Activated CD8-positive, alpha-beta memory T cell treated with anti-CD3 and anti-CD28 coated beads, Interleukin-2, amount 10 ng/mL, durations not matched to agents 7 days and 5 days (primary cell): ENCODE measurements at places on chromosomes 7 and 10. TPM values are rescaled to one million over a fixed set of nuclear protein-coding genes. Genes with fewer than 3 reads are reported as not detected.

Gene LIPJ
- not detected for total RNA-seq

Gene NFE2L3
- 44.4 TPM for total RNA-seq

Gene CUBN
- total RNA-seq = 0.56 TPM

Gene CYP26A1
- total RNA-seq = not detected

Gene HSPA12A
- not detected for total RNA-seq

Gene ZNF316
- total RNA-seq = 32.2 TPM

Gene TLX1
- total RNA-seq = not detected

Gene SSC4D
- 0.23 TPM for total RNA-seq

Gene BAIAP2L1
- total RNA-seq = 1.1 TPM

- H3K27ac ChIP-seq = no peak overlapping the region
- no peak overlapping the region for H3K4me3 ChIP-seq
- peaks cover 12% of the 10 kb centered on the region for H3K36me3 ChIP-seq
- no peaks in the 10 kb centered on the region for H3K4me1 ChIP-seq
Observed at GRCh38 chr7:768881-769504, 41.9 kb upstream of the PRKAR1B start.

DNA sequence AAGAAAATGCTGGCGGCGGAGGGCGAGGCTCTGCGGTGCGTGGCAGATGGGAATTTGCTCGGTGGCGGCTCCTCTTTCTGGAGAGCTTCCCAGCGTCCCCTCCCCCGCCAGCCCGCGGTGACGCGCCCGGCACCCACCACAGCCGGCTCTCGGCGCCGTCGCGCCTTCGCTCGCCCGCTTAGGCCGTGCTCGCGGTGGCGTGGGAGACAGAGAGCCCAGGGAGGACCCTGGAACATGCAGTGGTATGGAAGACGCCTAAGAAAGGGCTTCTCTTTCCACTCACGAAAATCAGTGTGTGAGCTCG, 576 bp upstream of the CSGALNACT2 start:
- peaks cover 37% of the 10 kb centered on the region for H3K36me3 ChIP-seq
- no peaks in the 10 kb centered on the region for H3K27me3 ChIP-seq
- DNase-seq = peak; percentile 48

- peaks cover 4% of the 10 kb centered on the region for H3K4me1 ChIP-seq
- H3K4me3 ChIP-seq = peak overlapping the region; percentile 25
- H3K36me3 ChIP-seq = no peaks in the 10 kb centered on the region
Observed at GRCh38 chr7:50793120-50793946, 10.6 kb upstream of the GRB10 start.

DNA sequence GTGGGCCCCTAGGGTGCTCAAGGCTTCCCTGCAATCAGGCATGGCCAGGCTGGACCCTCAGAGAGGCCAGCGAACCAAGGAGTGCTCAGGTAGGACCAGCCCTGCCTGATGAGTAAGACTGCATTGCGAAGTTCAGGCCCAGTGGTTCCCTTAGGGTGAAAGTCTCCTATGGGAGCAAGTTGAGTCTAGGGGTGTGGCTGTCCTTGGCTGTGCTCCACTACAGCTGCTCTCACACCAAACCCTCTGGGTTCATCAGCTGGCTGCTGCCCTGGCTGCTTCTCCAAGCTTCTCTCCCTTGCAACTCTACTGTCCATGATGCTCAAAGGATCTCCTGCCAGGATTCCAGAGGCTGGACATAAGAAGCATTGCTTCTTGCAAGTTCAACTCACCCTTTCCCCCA, 18.7 kb downstream of the FAM25A start:
- H3K27me3 ChIP-seq = peaks cover 4% of the 10 kb centered on the region
- no peak for DNase-seq
- no peaks in the 10 kb centered on the region for H3K4me1 ChIP-seq
- peaks cover 3% of the 10 kb centered on the region for H3K36me3 ChIP-seq
- no peak overlapping the region for H3K27ac ChIP-seq

DNA sequence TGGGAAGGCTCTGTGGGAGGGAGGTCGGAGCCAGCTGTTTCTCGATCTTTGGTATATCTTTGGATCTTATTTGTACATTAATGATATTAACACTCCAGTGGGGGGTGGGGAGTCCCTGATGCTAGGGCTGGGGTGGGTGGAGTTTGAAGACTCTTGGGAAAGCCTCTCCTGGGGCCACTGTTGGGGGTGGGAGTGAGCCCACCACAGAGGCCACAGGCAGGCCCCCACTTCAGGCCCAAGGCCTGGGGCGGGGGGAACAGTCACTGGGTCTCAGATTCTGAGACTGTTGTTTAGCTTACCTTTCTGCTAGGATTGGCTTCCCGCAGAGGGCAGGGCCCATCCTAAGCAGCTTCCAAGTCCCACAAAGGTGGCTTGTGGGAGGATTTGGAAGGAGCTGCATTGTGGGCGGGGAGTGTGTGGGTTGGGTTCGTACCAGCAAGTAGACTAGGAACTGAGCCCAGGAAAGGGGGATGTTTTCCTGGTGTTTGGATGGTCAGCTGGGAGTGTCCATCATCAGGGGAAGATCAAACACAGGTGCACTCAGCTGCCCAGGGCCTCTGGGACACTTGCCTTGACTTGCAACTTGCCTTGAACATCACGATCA, 11.9 kb downstream of the YKT6 start:
- no peaks in the 10 kb centered on the region for H3K27me3 ChIP-seq
- peaks cover 20% of the 10 kb centered on the region for H3K36me3 ChIP-seq
- no peak overlapping the region for H3K4me3 ChIP-seq

DNA sequence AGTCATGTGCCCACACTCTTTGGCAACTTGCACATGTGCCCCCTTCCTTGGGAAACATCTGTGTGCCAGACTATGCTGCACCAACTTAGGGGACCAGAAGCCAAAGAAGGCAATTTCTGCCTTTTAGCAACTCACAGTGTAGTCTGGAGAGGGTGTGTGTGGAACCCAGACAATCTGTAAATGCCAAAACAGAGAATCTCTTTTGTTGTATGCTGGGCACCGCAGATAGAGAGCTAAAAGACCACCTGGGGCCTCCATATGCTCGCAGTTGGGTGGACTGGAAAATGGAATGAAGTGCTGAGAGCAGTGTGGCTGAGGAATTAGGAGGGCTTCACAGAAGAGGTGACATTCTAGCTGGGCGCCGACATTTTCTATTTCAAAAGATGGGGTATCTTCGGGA, 26.4 kb downstream of the UBTD1 start:
- peaks cover 2% of the 10 kb centered on the region for H3K4me1 ChIP-seq
- peaks cover 21% of the 10 kb centered on the region for H3K27me3 ChIP-seq
- no peaks in the 10 kb centered on the region for H3K36me3 ChIP-seq
- no peak overlapping the region for H3K27ac ChIP-seq
- no peak overlapping the region for H3K4me3 ChIP-seq

DNA sequence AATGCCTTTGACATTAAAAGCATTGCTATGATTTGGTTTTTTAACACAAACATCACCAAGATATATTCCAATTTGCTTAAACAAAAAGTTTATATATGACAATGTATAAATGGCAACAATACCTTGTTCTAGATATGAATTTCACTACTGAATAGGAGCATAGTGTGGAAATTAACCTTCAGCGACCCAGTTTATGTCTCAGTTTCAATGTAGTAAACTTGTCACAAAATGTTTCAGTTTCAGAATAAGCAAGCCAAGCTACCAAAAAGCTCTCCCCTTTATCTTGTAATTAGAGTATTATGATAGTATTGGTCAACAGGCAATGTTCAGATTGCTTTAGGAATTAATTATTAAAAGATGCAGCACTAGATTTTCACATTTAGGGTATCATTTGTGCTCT, 99.6 kb upstream of the PCDH15 start:
- H3K4me1 ChIP-seq = no peaks in the 10 kb centered on the region
- H3K36me3 ChIP-seq = no peaks in the 10 kb centered on the region
- no peak overlapping the region for H3K27ac ChIP-seq

DNA sequence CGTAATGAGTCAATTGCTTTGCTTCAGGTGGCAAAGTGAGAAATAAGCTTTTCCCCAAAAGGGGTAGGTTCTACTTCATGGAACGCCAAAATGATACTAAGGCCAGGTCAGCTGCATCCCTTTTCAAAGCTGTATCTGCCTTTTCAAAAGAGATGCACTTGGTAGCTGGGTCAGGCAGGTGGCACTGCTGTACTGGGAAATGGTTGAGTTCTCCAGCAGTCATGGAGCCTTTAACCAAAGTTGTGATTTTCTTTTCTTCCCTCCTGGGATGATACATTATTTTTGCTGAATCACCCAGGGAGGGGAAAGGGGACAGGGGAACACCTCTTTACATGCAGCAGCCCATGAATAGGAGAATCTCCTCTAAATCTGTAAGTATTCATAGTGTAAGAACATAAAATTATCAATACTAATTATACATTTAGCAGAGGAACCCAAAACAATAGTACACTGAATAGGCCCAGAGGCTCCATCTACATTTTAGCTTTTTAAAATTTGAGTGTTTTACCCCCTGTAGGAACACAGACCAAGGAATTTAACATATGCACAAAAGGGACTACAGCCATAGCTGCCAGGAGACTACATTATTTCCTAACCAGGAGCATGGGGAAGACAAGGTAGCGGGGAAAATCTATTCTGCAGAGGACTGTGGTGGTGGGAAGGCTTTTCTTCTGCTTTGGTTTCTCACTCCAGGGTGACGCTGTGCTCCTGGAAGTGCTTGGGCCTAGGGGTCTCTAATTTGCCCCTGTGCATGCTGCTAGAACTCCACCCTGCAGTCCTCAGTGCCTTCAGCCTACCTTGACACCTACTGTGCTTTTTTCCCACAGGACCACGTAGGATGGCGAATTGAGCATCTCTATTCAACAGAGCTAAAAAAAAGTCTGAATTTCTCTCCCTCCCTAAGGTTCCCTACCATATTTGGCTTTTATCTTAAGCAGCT, 6.4 kb upstream of the GPR22 start:
- peak; percentile 62 for DNase-seq
- no peaks in the 10 kb centered on the region for H3K4me1 ChIP-seq
- H3K27ac ChIP-seq = no peak overlapping the region
- H3K27me3 ChIP-seq = no peaks in the 10 kb centered on the region
- H3K4me3 ChIP-seq = no peak overlapping the region
- peaks cover 3% of the 10 kb centered on the region for H3K36me3 ChIP-seq

- no peaks in the 10 kb centered on the region for H3K36me3 ChIP-seq
- no peak for DNase-seq
- H3K4me1 ChIP-seq = peaks cover 3% of the 10 kb centered on the region
- H3K4me3 ChIP-seq = no peak overlapping the region
Observed at GRCh38 chr7:33233659-33234058, 104.3 kb downstream of the BBS9 start.

- peaks cover 7% of the 10 kb centered on the region for H3K27me3 ChIP-seq
- peaks cover 17% of the 10 kb centered on the region for H3K4me1 ChIP-seq
- DNase-seq = no peak
- peak overlapping the region; percentile 82 for H3K27ac ChIP-seq
- peaks cover 2% of the 10 kb centered on the region for H3K36me3 ChIP-seq
- H3K4me3 ChIP-seq = peak overlapping the region; percentile 91
Observed at GRCh38 chr7:75737856-75738603, 711 bp downstream of the HIP1 start.

GRCh38 chr10:95480901-95481491, 80.2 kb downstream of the SORBS1 start:
- H3K36me3 ChIP-seq = no peaks in the 10 kb centered on the region
- H3K27me3 ChIP-seq = peaks cover 2% of the 10 kb centered on the region
- DNase-seq = no peak
- peaks cover 3% of the 10 kb centered on the region for H3K4me1 ChIP-seq

GRCh38 chr7:1667566-1668395, 2.3 kb upstream of the ELFN1 start:
- H3K27me3 ChIP-seq = peaks cover 37% of the 10 kb centered on the region
- no peak overlapping the region for H3K4me3 ChIP-seq
- H3K36me3 ChIP-seq = no peaks in the 10 kb centered on the region
- DNase-seq = peak; percentile 33
- H3K4me1 ChIP-seq = peaks cover 2% of the 10 kb centered on the region

- no peak overlapping the region for H3K27ac ChIP-seq
- DNase-seq = no peak
- H3K4me1 ChIP-seq = peaks cover 10% of the 10 kb centered on the region
- no peaks in the 10 kb centered on the region for H3K36me3 ChIP-seq
- no peak overlapping the region for H3K4me3 ChIP-seq
Observed at GRCh38 chr7:151832138-151832537, 44.8 kb downstream of the PRKAG2 start.

GRCh38 chr7:80392229-80393169, 119.4 kb downstream of the GNAT3 start:
- no peaks in the 10 kb centered on the region for H3K36me3 ChIP-seq
- H3K27ac ChIP-seq = no peak overlapping the region
- no peaks in the 10 kb centered on the region for H3K4me1 ChIP-seq
- no peak for DNase-seq
- H3K27me3 ChIP-seq = no peaks in the 10 kb centered on the region
- H3K4me3 ChIP-seq = no peak overlapping the region

- H3K4me1 ChIP-seq = no peaks in the 10 kb centered on the region
- H3K27me3 ChIP-seq = no peaks in the 10 kb centered on the region
- no peak for DNase-seq
Observed at GRCh38 chr7:84614821-84615501, 420.4 kb upstream of the SEMA3A start.

DNA sequence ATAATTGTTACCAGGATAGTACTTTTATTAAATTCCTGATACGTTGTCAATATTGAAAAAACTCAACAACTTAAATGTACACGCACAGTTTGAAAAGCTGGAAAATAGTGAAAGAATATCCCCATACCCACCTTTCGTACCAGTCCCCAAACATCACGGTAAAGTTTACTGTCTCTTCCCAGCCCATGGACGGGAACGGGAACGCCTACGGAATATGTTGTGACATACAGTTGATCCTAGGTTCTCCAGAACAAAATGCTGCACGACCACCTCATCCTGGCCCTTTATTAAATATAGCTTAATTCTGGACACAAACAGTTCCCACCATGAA, 527 bp upstream of the BCAP29 start:
- no peak for DNase-seq
- peaks cover 17% of the 10 kb centered on the region for H3K36me3 ChIP-seq
- no peaks in the 10 kb centered on the region for H3K27me3 ChIP-seq
- H3K4me3 ChIP-seq = peak overlapping the region; percentile 90
- peaks cover 32% of the 10 kb centered on the region for H3K4me1 ChIP-seq

DNA sequence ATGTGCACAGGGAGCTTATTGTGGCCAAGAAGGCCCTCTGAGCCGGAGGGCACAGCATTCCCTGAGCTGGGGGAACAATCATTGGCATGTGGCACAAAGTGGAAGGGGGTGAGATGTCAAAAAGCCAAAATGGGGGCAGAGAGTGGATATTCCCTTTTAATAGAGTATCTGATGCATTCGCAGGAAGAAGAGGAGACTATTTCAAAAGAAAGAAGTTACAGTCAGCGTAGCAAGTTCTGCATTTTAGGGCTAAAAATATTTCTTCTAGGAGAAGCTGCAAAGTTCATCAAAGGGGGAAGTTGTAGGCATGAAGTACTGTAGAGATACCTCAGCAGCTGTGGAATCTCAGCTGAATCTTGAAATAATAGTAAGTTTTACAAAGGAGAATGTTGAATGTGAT, 136.0 kb upstream of the WDR11 start:
- H3K4me3 ChIP-seq = no peak overlapping the region
- no peaks in the 10 kb centered on the region for H3K27me3 ChIP-seq
- H3K4me1 ChIP-seq = no peaks in the 10 kb centered on the region

DNA sequence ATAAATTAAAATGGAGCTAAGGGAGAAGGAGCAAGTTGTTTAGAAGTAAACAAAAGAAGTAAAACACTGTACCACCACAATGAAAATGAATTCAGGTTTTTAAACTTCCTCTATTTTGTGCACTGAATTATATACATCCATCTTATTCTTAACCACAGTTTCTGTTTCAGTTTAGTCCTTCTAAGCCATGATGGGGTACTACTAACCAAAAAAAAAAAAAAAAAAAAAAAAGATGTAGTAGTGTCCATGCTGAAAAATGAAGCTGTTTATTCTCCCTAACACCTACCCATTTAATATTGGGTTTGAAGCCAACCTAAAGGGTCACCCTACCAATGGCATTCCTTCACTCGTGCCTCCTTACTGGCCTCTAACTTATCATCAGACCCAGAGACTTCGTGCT, 3.4 kb upstream of the BMPR1A start:
- H3K4me1 ChIP-seq = peaks cover 36% of the 10 kb centered on the region
- peaks cover 11% of the 10 kb centered on the region for H3K27me3 ChIP-seq
- no peak for DNase-seq
- H3K36me3 ChIP-seq = peaks cover 3% of the 10 kb centered on the region
